ENCODE measurements at places on chromosomes 5 and 9. TPM values are rescaled to one million over a fixed set of nuclear protein-coding genes. Genes with fewer than 3 reads are reported as not detected.
A peak's percentile ranks its signal among the peaks of the same experiment; 100 is the strongest.

Gene AQP7
- 42.7 TPM for polyA plus RNA-seq

Gene PLAC8L1
- 0.76 TPM for polyA plus RNA-seq

Gene CYLC2
- not detected for polyA plus RNA-seq

Gene SPINK9
- polyA plus RNA-seq, result 0.33 TPM

Gene HRCT1
- not detected for polyA plus RNA-seq

Gene FCN2
- 0.52 TPM for polyA plus RNA-seq

Gene MLANA
- 1.4 TPM for polyA plus RNA-seq

Gene ABO
- polyA plus RNA-seq, result 10.3 TPM

Gene ZER1
- polyA plus RNA-seq, result 39.2 TPM

Gene QRFP
- polyA plus RNA-seq, result 0.34 TPM

- DNase-seq, result no peak
These were observed 214.9 kb downstream of the TMEM167A start for GRCh38 chr5:82862261-82862660.

GRCh38 chr9:136634904-136635303 lies 27.8 kb upstream of the EGFL7 start:
- DNase-seq, result no peak

DNA sequence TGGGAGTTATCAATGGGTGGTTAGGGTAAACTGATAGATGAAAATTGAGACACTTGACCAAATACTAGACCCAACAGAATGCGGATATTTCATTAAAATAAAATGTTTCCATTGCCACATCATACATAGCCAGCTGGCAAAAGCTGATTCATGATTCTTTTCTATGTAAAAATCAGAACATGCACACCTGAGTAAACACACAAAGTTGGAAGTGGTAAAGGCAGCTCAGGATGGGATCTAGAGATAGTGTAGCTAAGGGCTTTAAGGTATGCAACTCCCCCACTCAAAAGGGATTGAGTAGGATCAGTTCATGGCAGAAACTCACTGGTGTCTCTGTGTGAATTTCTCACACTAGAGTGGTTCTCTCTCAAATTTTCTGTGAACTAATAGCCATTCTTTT lies 541.1 kb upstream of the GRAMD2B start:
- DNase-seq, result no peak

DNA sequence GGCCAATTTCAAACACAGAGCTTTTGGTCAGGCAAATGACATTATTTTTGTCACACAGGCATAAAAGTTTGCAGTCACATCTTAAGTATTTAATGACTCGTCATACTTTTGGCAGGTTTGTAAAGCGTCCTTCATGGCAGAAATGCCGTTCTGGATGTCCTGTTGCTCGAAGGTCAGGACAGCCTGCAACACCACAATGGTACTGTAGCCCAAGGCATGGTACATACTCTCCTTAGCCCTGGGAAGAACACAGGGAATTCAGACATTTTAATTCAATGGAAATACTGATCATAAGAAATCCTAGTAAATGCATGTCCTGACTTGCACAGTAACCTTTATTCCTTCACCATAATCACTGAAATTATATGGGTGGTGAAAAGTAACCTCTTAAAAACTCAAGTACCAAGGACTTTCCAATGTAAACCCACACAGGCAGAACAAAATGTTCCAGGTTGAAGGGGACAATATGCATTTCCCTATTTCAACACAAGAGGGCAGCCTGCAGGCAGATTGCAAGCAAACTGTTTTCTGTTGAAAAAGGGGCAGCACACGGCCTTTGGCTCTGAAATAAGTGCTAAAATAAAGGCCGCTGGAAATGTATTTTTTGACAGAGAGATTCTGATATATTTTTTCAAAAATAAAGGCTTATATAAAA lies 95.7 kb downstream of the TTC39B start:
- DNase-seq, result peak; percentile 82

DNA sequence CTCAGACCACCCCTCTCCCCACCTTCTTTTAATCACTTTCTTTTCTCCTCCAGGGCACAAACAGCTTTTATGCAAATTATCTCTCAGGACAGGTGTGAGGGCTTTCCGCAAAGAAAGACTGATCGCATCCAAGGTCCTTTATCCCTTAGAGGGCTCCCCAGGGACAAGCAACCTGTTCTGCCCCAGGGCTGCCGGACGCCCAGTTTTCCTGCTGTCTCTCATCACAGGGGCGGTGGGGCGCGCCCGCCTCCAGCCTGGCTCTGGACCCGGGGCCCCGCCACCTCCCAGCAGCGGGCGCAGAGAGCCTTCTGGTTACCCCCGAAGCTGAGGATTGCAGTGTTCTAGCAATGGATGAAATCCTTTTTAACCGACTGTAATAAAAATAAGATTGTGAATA lies 266.1 kb downstream of the CWC27 start:
- DNase-seq, result no peak

DNA sequence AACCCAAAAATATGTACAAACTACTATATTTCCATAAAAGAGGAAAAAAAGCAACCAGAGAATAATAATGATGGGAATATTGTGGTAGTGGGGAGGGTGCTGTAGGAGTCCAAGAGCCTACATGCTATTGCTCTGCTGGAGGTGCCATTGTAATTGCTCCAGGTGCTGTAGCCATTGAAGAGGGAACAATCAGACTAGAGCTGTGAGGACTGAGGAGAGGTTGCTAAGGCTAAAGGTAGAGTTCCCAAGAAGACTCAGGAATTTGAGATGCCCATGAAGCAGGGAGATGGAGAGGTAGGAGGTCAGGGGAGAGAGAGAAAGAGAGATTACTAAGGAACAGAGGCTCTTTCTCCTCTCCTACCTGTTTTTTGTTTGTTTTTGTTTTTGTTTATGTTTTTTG lies 394.0 kb downstream of the DMRTA1 start:
- DNase-seq, result no peak

DNA sequence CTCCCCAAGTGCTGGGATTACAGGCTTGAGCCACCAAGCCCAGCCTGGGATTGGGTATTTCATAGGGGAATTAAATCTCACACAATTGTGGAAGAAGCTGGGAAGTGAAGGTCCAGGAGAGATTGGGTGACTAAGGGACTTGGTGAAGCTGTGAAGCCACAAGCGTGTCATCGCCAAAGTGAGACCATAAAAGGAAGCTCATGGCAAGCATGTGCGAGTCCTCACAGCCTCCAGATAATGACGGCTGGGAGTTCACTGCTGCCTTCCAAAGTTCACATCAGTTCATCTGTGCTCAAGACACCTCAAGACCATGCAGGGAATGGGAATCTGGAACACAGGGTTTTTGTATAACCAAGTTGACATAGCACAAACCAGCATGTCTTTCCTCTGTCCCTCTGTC lies 210.6 kb downstream of the MARCHF11 start:
- no peak for DNase-seq

DNA sequence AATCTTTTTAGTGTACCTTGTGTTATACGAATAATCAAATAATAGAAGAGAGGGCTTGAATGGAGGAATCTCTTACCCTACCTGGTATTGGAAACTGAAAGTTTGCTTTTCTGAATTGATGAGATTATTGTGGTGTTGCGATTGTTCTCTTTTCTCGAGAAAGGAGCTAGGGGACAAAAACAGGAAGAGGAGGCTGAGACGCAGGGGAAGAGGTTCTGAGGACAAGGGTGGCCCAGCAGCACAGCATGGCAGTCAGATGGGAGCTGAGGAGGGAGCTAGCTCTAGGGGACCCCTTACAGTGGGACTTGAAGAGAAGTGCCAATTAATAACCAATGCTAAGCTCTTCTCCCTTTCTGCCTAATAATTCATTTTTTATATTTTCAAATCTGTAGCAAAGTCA lies 183.3 kb upstream of the DMAC1 start:
- no peak for DNase-seq

GRCh38 chr9:117784996-117785395 lies 80.8 kb downstream of the TLR4 start:
- DNase-seq, result no peak

- DNase-seq, result no peak
These were observed 92.6 kb downstream of the C9orf152 start for GRCh38 chr9:110115341-110115820.

GRCh38 chr5:89849830-89850512 lies 559.6 kb downstream of the CETN3 start:
- no peak for DNase-seq

GRCh38 chr9:109319626-109320241 lies 1.1 kb downstream of the EPB41L4B start:
- no peak for DNase-seq

- no peak for DNase-seq
These were observed 505.3 kb downstream of the CCDC171 start for GRCh38 chr9:16058131-16058549.

- no peak for DNase-seq
These were observed 390.0 kb downstream of the DTWD2 start for GRCh38 chr5:118598311-118598710.

DNA sequence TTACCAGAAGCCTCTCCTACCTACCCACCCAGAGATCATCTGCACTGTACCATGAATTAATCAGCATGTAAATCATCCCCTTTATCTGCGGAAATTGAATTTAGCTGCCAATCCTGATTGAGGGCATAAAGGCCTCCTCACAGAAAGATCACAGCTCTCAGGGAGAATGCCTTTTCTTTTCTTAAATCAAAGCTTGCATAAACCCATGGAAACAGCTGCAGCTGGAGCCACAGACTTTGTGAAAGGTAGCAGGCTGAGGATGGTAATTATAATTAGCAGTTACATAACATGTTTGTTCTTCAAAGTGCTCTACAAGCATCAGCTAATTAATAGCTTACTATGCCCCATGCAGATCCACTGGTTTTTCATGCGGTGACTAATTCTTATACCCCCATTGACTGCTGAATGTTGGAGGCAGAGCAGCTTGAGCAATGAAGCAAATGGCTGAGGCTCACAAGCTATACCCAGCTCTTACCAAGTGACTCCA lies 54.6 kb downstream of the SUSD1 start:
- DNase-seq, result no peak

GRCh38 chr5:82820961-82821845 lies 256.0 kb downstream of the TMEM167A start:
- no peak for DNase-seq

- no peak for DNase-seq
These were observed 184.0 kb upstream of the IL12B start for GRCh38 chr5:159514229-159514810.

- DNase-seq, result no peak
These were observed 479.4 kb downstream of the RASEF start for GRCh38 chr9:82583524-82583923.

GRCh38 chr5:152595405-152595804 lies 190.3 kb upstream of the NMUR2 start:
- DNase-seq, result no peak

- no peak for DNase-seq
These were observed 11.6 kb upstream of the FOXD1 start for GRCh38 chr5:73460133-73460532.

DNA sequence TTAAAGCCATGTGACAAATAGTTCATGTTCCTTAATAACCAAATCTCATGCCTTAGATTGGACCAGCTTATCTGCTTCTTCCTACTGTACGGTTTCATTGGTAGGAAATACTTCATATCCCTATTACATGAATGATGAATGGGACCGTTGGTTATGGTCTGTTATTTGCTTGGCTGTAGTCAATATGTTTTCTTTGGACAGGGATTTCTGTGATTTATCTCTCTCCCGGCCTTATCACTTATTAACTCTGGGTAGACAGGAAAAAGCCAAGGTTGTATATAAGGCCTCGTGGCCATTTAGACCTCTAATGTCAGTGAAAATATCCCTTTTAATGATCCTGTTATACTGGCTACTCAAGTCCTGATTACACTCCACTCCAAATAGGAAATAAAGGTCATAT lies 330.6 kb downstream of the EBF1 start:
- peak; percentile 29 for DNase-seq

DNA sequence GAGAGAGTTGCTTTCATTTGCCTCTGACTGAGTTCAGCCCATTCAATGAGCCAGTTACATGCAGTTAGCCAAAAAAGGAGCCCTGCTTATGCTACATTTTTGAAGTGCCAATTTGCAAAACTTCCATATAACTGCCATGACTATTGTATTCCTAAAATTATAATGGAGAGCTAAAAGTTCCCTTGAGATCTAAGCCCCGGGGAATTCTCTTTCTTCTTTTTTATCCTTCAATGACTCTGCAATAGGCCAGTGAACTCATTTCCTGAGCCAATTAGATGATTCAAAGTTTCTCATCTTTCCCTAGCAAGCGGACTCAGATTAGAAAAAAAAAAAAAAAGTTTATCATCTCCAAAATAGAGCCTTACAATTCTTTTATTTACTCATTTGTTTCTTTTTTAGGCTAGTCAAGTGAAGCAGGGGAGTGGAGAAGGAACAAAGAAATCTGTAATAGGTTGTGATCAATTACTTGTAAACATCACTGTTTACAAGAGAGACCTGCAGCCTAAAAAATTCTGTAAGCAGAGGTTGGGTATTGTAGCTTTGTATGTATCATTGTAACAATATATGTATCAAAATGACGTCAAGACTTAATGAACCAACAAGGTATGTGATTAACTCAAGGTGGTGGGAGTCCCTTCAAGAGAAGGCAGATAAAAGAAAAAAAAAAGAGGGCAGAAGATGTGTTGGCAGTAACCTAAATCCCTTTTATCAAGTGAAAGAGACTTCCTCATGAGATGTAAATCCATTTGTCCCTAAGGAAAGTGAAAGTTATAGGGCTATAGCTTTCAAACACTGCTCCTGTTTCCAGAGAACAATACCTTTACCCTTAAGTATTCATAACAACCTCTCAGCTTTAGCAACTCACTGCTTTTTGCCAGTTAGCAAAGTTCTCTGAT lies 48.7 kb upstream of the HOMER1 start:
- no peak for DNase-seq

- no peak for DNase-seq
These were observed 30.4 kb upstream of the OTULINL start for GRCh38 chr5:14551211-14551610.

GRCh38 chr9:121282277-121283079 lies 14.5 kb downstream of the GSN start:
- DNase-seq, result no peak

GRCh38 chr5:38258319-38259061 lies at the start of gene EGFLAM:
TSS of gene EGFLAM (plus strand) at chr5:38258559. CDS start at chr5:38258755, 196 bp downstream.
- DNase-seq, result no peak

DNA sequence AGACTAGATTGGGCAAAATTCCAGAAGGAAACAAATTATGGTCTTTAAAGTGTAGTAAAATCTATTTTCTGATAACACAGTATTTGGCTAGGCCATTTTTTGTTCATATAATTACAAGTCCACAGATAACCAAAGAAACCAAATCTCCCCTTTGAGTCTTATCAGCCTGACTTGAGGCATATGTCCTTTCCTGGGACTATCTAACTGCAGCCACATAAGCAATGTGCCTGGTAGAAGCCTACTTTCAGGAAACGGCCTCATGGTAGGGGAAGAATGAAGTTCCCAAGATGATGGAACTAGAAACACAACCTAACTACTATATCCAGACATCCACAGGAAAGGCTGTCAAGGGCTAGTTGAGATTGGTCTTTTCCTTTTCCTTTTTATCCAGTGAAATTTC lies 130.0 kb downstream of the PIK3R1 start:
- no peak for DNase-seq

- DNase-seq, result no peak
These were observed 122.6 kb downstream of the FBXL17 start for GRCh38 chr5:108259306-108259705.

DNA sequence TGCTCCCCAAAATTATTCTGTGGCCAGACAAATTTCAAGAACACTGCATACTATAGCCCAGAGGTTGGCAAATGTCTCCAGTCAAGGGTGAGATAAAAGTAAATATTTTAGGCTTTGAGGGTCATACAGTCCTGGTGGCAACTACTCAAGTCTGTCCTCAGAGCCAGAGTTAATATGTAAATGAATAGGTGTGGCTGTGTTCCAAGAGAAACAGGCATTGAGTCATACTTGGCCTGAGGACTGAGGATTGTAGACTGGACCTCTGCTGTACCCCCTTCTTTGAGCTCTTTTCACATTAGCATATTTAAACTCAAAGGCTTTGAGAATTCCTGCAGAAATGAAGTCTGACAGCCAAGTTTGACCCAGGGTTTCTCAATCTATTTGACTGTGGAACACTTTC lies 129.2 kb upstream of the PTCH1 start:
- no peak for DNase-seq

- DNase-seq, result no peak
These were observed 23.9 kb upstream of the CDKN2AIPNL start for GRCh38 chr5:134435560-134435959.

Measured in renal cortex interstitium (tissue), 15 donors.